ENCODE measurements at places on chromosomes 1 and 21. TPM values are rescaled to one million over a fixed set of nuclear protein-coding genes. Genes with fewer than 3 reads are reported as not detected.

Gene APOBEC4
- total RNA-seq: not detected

Gene PIGM
- total RNA-seq: 3.3 TPM

Gene NKAIN1
- total RNA-seq: 0.09 TPM

Gene LCK
- total RNA-seq: not detected
